ENCODE measurements at places on chromosomes 11 and 22.

GRCh38 chr11:69674267-69674885 lies 777 bp downstream of the LTO1 start:
- peak; percentile 53 for ATAC-seq

- peak; percentile 43 for ATAC-seq
These were observed 797 bp downstream of the LGR4 start for GRCh38 chr11:27471589-27472397.

GRCh38 chr11:115222218-115222862 lies 281.9 kb downstream of the CADM1 start:
- ATAC-seq: peak; percentile 98

DNA sequence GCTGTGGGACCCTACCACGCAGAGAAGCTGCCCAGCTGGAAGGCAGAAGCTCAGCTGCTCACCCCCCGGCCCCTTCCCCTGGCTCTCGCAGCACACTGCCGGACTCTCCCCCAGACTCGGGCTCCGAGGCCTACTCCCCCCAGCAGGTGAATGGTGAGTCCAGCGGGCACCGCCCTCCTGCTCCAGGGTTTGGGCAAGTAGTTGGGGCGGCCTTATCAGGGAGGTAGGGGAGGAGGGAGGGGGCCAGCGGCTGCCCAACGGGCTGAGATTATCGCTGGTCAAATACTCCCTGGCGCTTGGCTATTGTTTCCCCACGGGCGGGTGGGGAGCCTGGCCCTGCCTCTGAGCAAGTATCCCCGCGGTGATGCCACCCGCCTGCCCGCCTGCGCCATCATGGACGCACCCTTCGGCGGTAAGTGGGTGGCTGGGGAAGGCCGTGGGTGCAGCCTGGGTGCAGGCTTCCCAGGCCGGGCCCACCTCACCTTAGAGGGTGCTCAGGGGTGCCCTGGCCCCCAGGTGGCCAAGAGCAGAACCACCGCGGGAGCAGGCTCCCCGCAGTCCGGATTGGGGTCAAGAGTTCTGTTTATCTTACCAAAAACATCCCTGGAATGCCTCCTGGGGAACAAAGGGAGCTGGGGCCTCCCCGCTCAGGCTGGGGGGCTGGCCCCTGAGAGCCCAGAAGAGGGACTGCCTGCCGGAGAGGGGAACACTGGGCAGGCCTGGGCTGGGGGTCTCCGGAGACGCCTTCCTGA lies 16.9 kb downstream of the MYRF start:
- ATAC-seq: no peak

GRCh38 chr22:36395055-36395849 lies 7.5 kb upstream of the MYH9 start:
- peak; percentile 81 for ATAC-seq

DNA sequence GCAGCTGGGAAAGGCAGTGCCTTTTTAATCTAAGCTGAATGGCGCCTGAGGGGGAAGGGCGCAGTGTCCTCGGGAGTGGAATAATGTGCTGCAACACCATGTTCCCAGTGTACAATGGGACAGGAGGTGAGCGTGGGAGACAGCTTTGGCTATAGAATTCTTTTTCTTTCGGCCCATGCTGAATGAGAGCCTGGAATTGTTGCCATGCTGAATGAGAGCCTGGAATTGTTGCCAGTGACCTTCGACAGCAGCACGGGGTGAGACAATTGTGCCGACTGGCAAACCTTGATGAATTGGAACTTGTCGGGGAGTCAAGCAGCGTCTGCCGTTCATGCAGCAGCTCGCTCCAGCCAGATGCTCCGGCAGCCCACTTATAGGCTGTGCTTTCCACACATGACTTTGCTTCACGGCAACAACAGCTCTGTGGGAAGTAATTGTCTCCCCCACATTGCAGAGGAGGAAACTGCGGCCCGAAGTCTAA lies 141.4 kb upstream of the E2F8 start:
- no peak for ATAC-seq

DNA sequence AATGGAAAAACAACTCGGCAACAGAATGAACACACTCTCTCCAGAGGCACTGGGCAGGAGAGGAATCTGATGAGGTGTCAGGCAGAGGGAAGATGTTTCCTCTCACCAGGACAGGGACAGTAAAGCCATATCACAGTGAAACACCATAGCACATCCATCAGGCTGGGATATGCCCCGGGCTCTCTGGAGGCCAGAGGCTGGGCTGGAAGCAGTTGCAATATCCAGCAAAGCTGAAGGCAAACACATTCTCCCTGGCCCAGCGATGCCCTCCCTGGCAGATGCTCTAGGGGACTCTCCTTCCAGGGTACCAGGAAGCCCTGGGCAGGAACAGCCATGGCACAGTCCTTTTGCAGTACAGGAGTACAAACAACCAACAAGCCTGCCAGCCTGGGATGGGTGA lies 11.1 kb downstream of the RSPH14 start:
- no peak for ATAC-seq

- no peak for ATAC-seq
These were observed 35.8 kb downstream of the TNRC6B start for GRCh38 chr22:40213478-40213877.

GRCh38 chr11:65663639-65664200 lies 1.0 kb upstream of the RELA start:
- peak; percentile 32 for ATAC-seq

All from esophagus mucosa (tissue), 1 donor.